Brain pericyte (primary cell): ENCODE measurements at places on chromosomes 2 and 18.

- DNase-seq = no peak
Measured at GRCh38 chr2:30464544-30465170, 17.6 kb downstream of the LCLAT1 start.

- DNase-seq = no peak
Measured at GRCh38 chr2:26609205-26609631, 31.9 kb downstream of the CIB4 start.

DNA sequence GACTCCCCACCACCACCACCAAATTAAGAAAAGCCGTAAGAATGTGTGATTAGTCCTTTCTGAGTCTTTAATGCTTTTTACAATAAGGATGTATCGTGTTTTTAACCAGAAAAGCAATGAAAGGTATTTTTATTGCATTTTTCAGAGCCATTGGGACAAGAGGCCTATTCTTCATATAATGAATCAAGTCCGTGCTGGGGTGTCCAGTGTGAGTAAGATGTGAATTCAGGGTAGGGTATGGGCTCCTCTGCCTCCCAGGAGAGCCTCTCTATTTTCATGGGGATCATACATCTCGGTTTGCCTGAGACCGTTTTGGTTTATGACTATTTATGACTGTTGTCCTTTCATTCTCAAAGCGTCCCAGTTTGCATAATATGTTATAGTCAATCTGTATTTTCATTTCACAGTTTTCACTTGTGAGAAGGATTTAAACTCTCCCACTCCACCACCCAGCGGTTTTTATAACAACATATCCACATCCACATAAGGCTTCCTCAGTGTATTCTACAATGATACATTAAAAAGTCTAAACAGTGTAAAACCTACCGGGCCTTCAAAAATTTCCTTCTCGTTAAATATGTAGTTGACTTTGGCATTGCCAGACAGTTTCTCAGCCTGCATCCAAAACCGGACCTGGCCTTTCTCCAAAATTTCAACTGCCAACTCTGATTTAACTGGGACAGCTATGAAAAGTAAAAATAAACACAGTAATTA lies 80.8 kb upstream of the LPIN2 start:
- DNase-seq = no peak

- no peak for DNase-seq
Measured at GRCh38 chr2:14779252-14779651, 146.7 kb downstream of the LRATD1 start.

DNA sequence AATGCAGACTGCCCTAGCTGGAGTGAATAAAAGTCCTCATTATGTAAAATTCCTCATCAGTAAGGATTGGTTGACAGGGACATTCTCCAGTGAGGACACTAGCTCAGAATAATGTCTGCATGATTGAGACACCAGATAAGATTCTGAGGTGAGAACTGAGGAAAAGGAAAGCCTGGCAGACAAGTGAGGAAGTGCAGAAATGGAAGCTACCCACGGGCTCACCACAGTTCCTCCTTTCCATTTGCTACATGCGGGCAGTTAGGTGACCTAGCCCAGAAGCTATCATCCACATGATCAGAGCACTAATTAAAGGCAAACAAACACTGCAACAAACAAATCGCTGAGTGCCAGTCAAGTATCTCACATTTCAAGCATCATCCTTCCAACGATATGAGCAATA lies 27.7 kb downstream of the NETO1 start:
- no peak for DNase-seq

GRCh38 chr2:111159641-111160040 lies 38.9 kb downstream of the BCL2L11 start:
- no peak for DNase-seq

DNA sequence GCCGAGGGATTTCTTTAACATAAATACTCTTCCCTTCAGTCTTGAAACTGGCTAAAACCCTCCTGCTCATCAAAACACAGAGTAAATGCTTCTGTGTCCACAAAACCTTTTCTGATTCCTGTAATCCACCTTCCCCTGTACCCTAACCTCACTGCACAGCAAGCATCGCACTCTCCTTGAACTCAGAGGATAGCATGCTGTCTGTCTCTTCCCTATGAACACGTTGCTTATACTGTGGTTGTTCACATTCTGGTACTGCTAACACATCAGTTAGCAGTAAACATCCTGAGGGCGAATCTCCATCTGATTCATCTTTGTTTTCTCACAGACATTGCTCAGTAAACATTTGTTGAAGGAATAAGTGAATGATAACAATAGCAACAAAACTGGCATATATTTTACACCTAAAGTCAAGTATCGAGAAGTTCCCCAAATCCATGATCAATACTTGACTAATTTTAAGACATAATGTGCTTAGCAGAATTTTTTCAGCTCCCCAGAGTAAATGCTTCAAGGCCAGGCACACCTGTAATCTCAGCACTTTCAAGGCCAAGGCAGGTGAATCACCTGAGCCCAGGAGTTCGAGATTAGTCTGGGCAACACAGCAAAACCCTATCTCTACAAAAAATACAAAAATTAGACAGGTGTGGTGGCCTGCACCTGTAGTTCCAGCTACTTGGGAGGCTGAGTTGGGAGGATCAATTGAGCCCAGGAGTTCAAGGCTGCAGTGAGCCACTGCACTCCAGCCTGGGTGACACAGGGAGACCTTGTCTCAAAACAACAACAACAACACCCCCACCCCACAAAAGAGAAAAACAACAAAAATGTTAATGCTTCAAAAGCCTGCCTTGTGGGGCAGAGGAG lies 45.6 kb upstream of the LPIN2 start:
- DNase-seq = no peak

DNA sequence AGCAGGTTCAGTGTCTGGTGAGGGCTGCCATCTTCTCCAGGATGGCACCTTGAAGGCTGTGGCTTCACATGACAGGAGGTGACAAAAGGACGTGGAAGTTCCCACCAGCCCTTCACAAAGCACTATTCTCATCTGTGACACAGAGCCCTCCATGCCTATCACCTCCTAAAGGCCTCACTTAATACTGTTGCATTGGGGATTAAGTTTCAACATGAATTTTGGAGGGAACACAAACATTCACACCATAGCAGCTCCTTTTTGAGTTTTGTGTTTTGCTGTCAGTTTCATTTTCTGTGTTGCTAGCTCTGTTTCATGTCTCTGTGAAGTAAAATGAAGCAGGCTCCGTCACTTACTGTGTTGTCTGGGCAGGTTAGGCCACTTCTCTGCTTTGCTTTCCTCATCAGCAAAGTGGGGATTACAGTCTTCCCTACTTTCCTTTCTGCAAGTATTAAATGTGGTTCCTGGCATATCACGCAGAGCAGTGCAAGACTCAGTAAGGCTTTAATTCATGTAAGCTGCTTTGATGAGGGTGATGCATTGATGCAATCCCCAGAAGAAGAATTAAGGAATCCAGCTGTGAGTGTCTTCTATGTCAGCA lies 31.6 kb downstream of the LIMS1 start:
- no peak for DNase-seq

DNA sequence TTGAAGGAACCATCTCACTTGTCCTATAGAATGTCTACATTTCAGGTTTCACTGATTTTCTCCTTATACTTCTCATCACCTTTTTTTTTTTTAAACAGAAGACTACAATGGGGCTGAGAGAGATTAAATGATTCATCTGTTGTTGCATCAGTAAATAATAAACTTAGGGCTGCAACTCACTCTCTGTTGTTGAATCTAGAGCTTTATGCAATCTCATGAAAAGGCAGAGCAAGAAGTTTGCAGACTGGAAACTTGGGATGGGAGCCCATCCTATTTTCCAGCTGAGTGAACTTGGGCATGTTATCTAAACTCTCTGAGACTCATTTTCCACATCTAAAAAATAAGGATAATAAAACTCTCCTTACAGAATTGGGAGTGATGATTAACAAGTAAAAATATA lies 58.4 kb downstream of the PDE1A start:
- DNase-seq = no peak

DNA sequence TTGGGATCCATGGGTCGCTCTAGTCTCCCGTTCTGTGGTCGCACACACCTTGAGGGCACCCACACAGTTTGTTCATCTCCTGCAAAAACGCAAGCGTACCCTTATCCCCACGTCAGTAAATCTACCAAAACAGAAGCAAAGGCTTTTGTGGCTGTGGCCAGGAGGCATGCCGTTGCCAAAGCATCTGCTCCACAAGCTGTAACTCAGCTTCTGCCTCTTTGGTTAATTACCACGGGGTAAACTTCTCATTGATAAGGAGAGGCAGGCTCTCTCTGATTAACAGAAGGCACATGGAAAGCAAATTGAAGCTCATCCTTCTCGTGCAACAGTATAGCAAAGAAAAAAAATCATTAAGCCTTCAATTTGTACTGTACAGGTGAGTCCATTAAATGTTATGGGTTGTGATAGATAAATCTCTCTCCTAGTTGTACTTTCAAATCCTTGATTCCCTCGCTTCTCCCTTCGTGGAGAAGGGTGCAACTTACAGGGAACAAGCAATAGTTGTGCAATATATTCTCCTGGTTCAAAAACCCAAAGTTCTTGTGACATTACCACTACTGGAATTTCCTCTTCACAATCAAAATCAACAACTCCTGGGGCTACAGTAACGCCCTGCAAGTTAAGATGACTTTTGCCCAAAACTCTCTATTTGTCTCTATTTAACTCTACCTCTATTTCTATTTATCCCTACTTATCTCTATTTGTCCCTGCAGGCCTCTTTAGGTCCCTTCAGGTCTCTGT lies 10.3 kb downstream of the PECR start:
- DNase-seq = no peak

DNA sequence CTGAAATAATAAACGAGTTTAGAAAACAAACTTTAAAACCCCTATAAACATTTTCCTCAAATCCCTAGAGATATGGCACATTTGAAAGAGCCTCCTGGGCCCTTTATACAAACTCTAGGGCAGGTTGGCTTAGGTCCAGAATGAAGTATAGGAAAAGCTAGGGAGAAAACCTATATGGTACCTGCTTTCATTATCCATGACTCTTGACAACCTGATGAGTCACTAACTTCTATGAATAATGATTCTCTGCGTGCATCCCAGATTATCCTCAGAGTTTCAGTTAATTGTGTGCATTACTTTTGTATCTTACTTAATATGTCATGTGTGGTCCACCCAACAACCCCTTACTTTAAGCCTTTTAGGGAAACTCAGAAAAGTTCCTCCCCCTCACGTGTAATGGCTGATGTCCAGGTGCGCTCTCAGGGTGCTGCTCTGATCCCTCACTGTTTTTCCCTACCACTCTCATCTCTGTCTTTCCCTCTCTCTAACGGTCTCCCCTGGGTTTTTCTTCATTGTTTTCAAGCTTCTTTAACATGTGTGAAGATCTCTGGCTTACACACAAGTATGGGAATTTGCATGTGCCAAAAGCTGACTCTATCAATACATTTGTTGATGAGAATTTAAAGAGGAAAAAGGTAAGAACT lies 78.5 kb downstream of the LRP1B start:
- DNase-seq = no peak

DNA sequence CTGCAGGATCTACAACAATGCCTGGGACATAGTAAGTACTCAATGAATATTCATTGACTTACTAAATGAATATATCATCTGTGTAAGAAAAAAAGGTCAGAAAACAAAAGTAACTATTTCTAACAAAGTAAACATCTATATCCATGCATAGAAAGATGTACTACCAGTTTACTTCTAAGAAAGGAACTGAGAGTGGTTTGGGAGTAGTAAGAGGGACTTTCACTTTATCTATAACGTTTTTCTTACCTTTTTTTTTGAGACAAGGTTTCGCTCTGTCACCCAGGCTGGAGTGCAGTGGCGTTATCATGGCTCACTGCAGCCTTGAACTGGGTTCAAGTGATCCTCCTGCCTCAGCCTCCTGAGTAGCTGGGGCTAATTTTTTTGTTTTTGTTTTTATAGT lies 25.7 kb downstream of the DHX57 start:
- no peak for DNase-seq

GRCh38 chr2:108243566-108243965 lies 3.8 kb downstream of the SULT1C3 start:
- no peak for DNase-seq

- DNase-seq = no peak
Measured at GRCh38 chr2:232496501-232497270, 9.1 kb upstream of the ECEL1 start.

GRCh38 chr2:239621611-239622010 lies 220.8 kb upstream of the HDAC4 start:
- no peak for DNase-seq

DNA sequence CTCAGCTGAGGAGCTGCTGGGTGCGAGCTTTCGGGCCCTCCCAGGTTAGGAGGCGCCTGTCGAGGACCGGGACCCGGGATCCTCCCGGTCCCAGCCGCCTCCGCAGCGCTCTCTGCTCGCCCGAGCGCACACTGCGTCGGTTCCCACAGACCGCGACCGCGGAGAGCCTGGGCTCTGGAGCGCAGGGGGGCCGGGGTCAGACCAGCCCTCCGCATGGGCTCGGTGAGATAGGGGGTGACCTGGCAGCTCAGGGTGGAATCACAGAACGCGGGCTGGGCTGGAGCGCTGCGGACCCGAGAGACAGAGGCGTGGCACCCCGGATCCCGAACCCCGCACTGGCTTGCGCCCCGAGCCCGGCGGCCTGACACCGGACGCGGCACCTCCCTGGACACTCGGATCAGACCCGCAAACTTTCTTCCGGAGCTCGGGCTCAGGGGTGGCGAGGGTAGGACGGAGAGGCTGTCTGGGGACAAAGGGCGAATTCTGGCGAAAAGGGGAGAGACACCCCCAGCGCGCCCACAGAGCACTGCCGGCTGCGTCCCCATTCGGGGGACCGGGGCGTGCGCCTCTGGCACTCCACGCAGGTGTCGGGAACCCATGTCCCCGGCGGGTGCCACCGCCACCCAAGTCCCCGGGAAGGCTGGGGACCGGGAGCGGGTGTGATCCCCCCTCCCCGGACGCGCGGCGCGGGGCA lies 612 bp downstream of the DIPK1C start:
- DNase-seq = no peak

- no peak for DNase-seq
Measured at GRCh38 chr2:239815671-239816070, 209.5 kb downstream of the NDUFA10 start.

DNA sequence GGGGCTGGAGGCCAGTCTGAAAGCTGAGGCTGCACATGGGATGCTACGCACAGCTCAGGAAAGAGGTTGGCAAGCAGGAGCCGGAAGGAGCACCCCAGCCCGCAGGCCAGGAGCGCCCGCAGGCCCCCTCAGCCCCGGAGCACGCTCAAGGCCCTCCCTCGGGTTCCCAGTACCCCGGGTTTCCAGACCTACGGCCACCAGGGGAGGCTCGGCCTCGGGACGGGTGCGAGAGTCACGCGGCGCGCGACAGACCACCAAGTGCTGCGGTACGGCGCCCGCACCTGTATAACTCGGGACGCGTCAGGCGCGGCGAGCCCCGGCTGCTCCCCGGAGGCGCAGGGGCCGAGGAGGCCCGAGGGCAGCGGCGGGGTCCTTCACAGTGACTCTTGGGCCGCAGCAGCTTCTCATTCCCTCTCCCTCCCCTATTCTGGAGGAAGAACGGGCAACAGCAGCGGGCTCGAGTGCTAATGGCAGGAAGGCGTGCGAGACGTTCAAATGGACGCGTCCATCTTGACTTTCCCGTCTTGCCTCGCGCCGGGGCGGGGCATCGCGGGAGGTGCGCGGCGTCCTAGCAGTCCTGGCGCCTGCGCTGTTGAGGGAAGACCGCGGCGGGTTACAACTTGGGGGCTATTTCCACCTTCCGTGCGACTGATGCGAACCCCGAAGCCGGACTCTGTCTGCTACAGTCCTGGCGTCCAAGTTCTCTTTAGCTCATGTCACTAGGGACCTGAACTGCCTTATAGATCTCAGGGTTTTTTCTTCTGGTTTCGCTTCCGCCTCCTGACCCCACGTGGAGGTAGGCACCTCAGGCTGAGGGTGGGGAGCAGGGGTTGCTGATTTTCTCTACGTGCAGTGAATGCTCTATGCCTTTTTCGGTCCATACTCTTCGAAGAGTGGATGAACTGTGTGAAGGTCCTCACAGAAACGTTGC lies at the start of gene ANAPC1:
TSS of gene ANAPC1 (minus strand) at position 533 of the 931 bp plus-strand sequence. CDS start 3,368 bp downstream, outside the sequence.
- no peak for DNase-seq
